ENCODE measurements at places on chromosomes 5 and 9.
A peak's percentile ranks its signal among the peaks of the same experiment; 100 is the strongest.

- peak; percentile 17 for DNase-seq
These were observed 1.4 kb upstream of the GABRB2 start for GRCh38 chr5:161547738-161548486.

DNA sequence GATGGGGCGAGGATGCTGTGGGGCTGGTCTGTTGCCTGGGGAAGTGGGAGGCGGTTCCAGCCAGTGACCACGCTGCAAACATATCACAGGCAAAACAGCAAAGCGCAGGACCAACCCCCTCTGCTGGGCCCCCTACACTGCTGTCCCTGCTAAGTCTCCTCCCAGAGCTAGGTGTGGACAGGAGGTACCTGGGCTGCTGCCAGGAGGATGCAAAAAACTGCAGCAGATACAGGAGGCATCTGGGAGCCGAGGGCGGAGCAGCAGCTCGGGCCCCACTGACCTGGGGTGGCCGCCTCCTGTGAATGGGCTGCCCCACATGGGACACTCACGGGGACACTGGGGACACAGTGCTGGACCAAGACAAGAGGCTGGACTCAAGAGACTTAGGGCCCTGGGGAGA, 48.0 kb upstream of the PHYKPL start:
- no peak for DNase-seq

- no peak for DNase-seq
These were observed 44.0 kb upstream of the LCP2 start for GRCh38 chr5:170341545-170341944.

DNA sequence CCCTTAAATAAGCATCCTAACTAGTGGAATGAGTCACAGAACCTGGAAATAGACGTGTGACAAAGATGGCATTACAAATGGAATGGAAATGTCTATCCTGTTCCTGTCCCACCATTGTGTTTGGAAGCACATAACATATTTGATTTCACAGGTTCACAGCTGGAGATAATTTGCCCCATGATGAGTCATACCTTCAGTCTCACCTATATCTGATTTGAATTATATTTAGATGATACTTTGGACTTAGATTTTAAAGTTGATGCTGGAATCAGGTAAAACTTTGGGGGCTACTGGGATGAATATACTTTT, 92.5 kb downstream of the CEMIP2 start:
- DNase-seq: no peak

Measured in WTC11 (cell line).